ENCODE measurements at places on chromosomes 12 and 14. TPM values are rescaled to one million over a fixed set of nuclear protein-coding genes. Genes with fewer than 3 reads are reported as not detected.
A peak's percentile ranks its signal among the peaks of the same experiment; 100 is the strongest.

GRCh38 chr12:19129486-19130223 is at the start of gene PLEKHA5:
TSS of gene PLEKHA5 (plus strand) at chr12:19129733. CDS start at chr12:19129800, 67 bp downstream.
- DNase-seq: peak; percentile 56
- no peaks in the 10 kb centered on the region for H3K27me3 ChIP-seq
- peak within 1 kb of the TSS; percentile 93 for H3K4me3 ChIP-seq
- H3K27ac ChIP-seq: peak within 1 kb of the TSS; percentile 95
- H3K4me1 ChIP-seq: peaks cover 28% of the 10 kb centered on the region

GRCh38 chr14:68513137-68513536 is 279.7 kb downstream of the ZFP36L1 start:
- peaks cover 75% of the 10 kb centered on the region for H3K4me1 ChIP-seq
- DNase-seq: no peak
- H3K27ac ChIP-seq: peak overlapping the region; percentile 85

The WASHC4 gene
- total RNA-seq: 46.2 TPM

- peaks cover 66% of the 10 kb centered on the region for H3K4me1 ChIP-seq
- H3K4me3 ChIP-seq: no peak overlapping the region
- H3K27ac ChIP-seq: peak overlapping the region; percentile 66
- DNase-seq: no peak
- H3K27me3 ChIP-seq: no peaks in the 10 kb centered on the region
Observed at GRCh38 chr12:106114447-106115068, 24.2 kb downstream of the NUAK1 start.

DNA sequence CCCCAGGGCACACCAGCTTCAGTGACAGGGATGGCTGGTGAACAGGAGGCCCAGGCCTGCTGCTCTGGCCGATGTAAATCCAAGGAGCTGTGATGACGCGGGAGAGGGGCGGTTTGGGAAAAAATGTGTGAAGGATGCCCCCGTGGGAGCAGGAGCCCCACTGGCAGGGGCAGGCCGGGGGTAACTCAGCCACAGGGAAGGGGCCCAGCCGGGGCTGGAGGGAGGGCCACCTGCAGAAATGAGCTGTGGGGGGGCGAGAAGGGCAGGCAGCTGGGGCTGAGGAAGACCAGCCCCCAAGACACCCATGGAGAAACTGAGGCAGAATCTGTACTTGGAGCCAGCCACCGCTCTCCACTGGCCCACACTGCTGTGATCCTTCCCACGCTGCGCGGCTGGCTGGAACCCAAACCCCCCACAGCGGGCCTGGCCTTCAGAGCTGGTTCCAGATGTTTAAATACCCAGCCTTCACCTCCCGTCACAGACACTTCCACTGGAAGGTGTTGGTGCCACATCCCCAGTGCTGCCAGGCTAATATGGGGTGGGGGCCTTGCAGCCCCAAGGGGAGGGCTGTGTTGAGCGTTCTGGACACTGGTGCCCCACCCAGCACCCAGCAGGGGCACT is 28.5 kb upstream of the ANKRD9 start:
- no peaks in the 10 kb centered on the region for H3K36me3 ChIP-seq
- peaks cover 5% of the 10 kb centered on the region for H3K27me3 ChIP-seq
- H3K4me1 ChIP-seq: peaks cover 24% of the 10 kb centered on the region
- no peak overlapping the region for H3K27ac ChIP-seq

- H3K4me3 ChIP-seq: no peak overlapping the region
- no peak for DNase-seq
- H3K27me3 ChIP-seq: peaks cover 13% of the 10 kb centered on the region
- H3K36me3 ChIP-seq: no peaks in the 10 kb centered on the region
Observed at GRCh38 chr12:56927281-56927680, 6.9 kb downstream of the SDR9C7 start.

The RPGRIP1 gene
- total RNA-seq: 0.35 TPM

The POTEM gene
- total RNA-seq: not detected

DNA sequence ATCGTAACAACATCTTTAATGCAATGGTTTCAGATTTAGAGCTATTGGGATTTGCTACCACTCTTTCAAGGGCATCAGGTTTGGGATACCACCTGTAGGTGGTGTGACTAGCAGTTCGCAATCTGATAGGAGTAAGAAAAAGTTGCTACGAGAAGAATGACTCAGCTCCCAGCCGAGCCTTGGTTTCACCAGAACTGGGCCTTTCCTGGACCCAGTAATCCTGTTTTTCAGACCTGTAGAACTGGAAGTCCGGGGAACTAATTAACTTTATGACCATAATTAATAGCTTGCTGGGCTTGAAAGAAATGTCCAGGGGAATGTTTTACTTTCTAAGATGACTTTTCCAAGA is 770 bp downstream of the ABHD4 start:
- DNase-seq: no peak
- H3K36me3 ChIP-seq: peaks cover 18% of the 10 kb centered on the region
- peak overlapping the region; percentile 95 for H3K27ac ChIP-seq

- H3K4me1 ChIP-seq: peaks cover 25% of the 10 kb centered on the region
- peak overlapping the region; percentile 3 for H3K27ac ChIP-seq
- no peaks in the 10 kb centered on the region for H3K27me3 ChIP-seq
- DNase-seq: no peak
- H3K4me3 ChIP-seq: no peak overlapping the region
- H3K36me3 ChIP-seq: no peaks in the 10 kb centered on the region
Observed at GRCh38 chr12:50597200-50598195, 92.7 kb downstream of the DIP2B start.

The RAB5B gene
- total RNA-seq: 99.3 TPM

The INSM2 gene
- total RNA-seq: not detected

DNA sequence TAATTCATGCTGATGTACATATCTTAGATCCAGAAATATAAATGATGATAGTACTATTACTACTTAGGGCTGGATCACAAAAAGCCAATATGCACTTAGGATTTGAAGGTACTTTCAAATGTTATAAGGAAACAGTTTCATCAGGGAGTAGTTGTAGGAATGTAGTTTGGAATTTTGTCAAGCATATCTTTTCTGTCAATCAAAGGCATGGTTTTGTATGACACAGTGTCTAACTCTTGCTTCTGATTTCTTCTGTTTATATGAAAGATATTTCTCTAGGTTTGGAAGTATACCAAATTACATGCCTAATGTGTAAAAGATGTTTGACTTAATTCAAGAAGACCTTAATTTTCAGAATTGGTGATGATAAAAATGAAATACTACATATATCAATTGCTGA is 135.7 kb downstream of the RAD51B start:
- H3K27me3 ChIP-seq: no peaks in the 10 kb centered on the region
- H3K27ac ChIP-seq: no peak overlapping the region
- peaks cover 6% of the 10 kb centered on the region for H3K36me3 ChIP-seq
- DNase-seq: no peak
- no peak overlapping the region for H3K4me3 ChIP-seq
- peaks cover 5% of the 10 kb centered on the region for H3K4me1 ChIP-seq

DNA sequence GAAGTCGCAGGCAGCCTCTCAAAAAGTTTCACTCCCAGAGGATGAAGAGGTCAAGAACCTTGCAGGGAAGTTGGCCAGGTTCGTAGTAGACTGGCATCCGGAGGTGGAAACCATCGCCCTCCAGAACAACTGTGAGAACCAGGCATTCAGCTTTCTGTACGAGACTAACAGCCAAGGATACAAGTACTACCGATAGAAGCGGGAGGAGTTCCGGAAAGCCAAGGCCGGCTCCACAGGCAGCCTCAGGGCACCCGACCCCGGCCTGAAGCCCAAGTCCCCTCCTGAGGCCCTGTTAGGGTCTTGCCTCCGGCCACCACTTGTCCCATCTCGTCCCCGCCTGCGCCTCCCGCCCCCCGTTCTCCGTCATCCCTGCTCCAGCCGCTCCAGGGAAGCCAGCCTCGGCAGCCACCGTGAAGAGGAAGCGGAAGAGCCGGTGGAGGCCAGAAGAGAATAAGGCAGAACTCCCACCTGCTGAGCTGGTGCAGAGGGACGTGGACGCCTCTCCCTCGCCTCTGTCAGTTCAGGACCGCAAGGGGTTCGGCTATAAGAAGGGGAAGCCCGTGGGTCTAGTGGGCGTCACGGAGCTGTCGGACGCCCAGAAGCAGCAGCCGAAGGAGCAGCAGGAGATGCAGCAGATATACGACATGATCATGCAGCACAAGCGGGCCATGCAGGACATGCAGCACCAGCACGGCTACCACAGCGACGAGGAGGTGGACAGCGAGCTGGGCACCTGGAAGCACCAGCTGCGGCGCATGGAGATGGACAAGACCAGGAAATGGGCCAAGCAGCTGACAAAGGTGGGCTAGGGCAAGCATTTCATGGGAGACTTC is 366.8 kb upstream of the ATXN7L3B start:
- H3K27me3 ChIP-seq: no peaks in the 10 kb centered on the region
- no peak overlapping the region for H3K27ac ChIP-seq
- DNase-seq: no peak
- H3K4me3 ChIP-seq: no peak overlapping the region

The RPS6KA5 gene
- total RNA-seq: 11.0 TPM

DNA sequence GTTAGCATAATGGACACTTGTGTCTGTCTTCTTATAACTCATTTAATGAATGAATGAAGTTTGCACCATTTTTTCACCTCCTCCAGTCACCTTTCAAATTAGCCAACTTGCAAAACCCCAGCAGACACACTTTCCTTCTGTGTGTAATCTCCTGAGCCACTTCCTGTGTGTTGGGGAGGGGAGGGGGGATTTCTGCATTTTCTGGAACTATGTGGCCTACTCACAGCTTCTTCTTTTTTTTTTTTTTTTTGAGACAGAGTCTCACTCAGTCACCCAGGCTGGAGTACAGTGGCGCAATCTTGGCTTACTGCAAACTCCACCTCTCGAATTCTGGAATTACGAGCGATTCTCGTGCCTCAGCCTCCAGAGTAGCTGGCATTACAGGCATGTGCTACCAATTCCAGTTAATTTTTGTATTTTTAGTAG is 4.1 kb upstream of the SERPINA1 start:
- no peak overlapping the region for H3K4me3 ChIP-seq
- no peak overlapping the region for H3K27ac ChIP-seq
- H3K36me3 ChIP-seq: no peaks in the 10 kb centered on the region
- peaks cover 7% of the 10 kb centered on the region for H3K4me1 ChIP-seq
- DNase-seq: no peak

The ANO2 gene
- total RNA-seq: 7.6 TPM
